ENCODE measurements at places on chromosomes 16 and 17.

GRCh38 chr17:55742272-55743102 is 8.4 kb upstream of the PCTP start:
- no peak for DNase-seq

DNA sequence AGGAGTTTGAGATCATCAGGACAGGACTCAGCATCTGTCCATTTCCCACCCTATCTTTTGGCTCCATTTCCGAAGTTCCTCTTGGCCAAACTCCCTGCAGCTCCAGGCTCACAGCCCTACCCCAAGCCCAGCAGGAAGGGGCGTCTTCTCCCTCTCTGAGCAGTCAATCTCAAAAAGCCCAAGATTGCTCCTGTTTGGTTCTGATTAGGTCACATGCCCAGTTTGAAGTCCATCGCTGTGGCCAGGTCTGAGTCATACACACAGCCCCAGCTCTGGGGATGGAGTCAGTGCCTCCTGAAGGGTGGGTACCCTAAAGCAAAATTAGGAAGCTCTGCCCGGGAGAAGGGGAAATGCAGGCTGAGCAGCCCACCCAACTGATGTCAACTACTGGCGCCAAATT is 23.9 kb downstream of the SNX20 start:
- DNase-seq: no peak

- DNase-seq: no peak
Measured at GRCh38 chr16:51210087-51210486, 59.0 kb upstream of the SALL1 start.

DNA sequence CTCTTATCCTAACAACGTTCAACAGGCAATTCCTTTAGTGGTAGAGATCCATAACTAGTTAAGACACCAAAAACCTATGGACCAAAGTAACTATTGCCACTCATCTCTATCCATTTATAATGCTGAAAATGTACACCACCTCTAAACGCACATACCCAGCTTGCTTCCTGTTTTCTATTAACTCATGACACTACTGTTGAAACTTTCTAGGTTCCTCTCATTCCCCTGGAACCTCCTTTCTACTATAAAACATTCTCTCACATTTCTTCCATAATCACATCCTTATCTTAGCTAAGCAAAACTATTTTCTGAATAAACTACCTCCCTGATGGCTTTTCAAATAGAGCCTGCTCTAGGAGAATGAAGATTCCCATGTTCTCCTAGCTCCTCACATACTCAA is 42.9 kb upstream of the KSR1 start:
- no peak for DNase-seq

DNA sequence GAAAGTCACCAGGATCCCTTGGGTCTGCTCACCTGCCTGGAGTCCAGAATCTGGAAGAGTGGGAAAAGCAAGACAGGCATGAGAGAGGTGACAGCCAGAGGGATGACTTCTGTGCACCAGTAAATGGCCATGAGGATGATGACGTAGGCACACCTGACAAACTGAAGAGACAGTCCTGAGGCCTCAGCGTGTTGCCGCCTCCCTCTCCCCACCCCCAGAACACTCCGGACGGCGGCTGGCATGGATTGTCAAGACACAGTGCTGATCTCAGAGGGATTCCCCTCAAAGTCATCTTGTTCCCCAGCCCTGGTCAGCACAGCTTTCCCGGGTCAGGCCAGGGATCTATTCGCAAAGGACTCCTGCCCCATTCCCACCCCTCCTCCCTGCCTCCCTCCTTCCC is 6.2 kb downstream of the SLC13A5 start:
- DNase-seq: no peak

DNA sequence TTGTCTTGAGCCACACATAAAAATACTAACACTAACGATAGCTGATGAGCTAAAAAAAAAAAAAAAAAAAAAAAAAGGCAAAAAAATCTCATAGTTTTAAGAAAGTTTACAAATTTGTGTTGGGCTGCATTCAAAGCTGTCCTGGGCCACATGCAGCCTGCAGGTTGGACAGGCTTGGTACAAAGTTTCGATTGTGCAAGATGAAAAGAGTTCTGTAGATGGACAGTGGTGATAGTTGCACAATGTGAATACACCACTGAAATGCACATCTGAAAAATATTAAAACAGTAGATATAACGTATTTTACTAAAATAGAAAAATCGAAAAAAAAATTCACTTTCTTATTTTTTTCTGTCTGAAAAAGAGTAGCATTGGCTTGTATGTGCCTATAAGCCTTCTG is 42.9 kb downstream of the AMFR start:
- DNase-seq: no peak

- DNase-seq: no peak
Measured at GRCh38 chr16:65392806-65393565, 271.1 kb upstream of the CDH11 start.

DNA sequence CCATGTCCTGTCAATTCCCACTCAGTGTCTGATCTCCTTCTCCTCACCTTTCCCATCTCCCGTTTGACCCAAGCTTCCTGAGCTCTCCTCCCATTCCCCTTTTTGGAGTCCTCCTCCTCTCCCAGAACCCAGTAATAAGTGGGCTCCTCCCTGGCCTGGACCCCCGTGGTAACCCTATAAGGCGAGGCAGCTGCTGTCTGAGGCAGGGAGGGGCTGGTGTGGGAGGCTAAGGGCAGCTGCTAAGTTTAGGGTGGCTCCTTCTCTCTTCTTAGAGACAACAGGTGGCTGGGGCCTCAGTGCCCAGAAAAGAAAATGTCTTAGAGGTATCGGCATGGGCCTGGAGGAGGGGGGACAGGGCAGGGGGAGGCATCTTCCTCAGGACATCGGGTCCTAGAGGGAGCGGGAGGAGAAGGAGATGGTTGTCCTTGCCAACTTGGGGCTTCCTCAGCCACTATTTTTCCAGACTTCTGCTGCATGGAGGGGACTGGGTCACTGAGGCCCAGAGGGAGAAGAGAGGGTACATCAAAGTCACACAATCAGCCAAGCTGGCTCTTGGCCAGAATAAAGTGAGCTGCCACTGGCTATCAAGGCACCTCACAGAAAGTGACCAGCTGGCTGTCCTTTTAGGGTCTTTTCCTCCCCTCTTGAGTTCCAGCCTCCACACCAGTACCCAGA is 1.9 kb upstream of the TBC1D10B start:
- DNase-seq: no peak

DNA sequence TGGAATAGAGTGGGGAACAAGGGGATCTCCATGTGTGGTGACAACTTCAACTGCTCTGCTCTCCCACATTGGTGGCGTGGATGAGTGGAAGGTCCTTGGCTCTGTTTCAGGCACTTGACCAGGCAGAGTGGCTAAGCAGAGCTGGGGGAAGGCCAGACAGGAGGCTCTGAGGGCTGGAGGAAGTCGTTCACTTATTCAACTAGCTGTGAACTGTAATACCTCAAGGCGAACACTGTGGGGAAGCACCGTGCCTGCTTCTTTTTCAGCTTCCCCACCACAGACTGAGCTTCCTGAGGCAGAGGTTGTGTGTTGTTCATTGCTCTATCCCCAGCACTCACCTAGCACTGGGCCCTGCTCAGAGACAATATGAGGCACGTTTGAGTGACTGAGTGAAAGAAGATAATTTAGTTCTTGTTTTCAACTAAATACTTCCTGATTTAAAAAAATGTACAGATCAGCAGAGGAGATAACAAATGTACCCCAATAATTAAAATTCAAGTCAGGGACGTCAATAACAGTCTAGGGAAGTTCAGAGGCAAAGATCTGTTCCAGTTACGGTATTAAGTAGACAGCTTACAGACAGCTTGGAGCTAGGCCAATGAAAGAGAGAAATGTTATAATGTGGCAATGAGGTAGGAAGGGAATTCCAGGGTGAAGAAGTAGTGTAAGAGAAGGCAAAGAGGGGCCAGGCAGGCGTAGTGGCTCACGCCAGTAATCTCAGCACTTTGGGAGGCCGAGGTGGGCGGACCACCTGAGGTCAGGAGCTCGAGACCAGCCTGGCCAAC is 34.7 kb downstream of the MYO18A start:
- no peak for DNase-seq

GRCh38 chr16:52068447-52069074 is 478.4 kb downstream of the TOX3 start:
- no peak for DNase-seq

- peak; percentile 3 for DNase-seq
Measured at GRCh38 chr17:73710095-73710592, 65.9 kb upstream of the SDK2 start.

DNA sequence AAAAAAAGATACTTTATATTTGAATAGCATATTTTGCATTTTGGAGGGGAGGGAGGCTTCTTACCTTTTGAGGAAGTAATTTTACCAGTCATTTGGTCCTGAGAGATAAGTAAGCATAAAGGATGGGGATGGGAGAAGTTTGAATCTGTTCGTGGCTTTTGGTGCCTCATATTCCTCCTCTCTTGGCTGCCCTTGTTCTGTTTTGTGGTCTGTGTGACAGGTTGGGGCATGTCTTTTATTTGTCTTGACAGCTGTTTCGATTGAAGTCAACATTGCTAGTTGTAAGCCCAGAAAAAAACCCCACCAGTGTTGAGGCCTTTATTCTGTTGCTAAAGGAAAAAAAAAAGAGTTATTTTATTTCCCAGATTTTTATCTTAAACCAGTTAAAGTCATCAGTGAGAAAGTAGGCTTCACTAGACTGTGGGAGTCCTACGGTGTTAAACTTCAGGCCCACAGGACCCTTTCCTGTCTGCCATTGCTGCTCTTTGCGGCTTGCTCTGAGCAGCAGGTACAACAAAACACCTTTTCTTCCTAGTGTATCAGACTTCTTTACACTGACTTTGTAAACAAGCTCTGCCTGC is 11.4 kb downstream of the SLC7A6 start:
- DNase-seq: no peak

GRCh38 chr16:49049191-49049590 is 232.4 kb downstream of the CBLN1 start:
- DNase-seq: no peak

- no peak for DNase-seq
Measured at GRCh38 chr17:57377094-57377493, 120.8 kb downstream of the MSI2 start.

GRCh38 chr16:29820271-29820701 is at the start of gene MVP:
MVP (plus strand) TSS chr16:29820462; CDS start chr16:29830550, 10,088 bp downstream.
- DNase-seq: no peak

DNA sequence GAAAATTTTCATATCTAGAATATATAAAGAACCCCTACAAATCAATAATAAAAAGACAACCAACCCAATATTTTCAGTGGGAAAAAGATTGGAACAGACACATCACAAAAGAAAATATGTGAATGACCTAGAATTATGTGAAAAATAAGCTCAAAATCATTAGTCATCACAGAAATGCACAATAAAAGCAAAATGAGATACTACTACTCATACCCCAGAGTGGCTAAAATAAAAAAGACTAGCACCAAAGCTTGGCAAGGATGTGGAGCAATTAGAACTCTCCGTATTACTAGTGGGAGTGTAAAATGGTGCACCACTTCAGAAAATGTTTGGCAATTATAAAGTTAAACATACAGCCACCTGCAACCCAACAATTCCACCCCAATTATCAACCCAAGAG is 48.0 kb upstream of the CDH5 start:
- no peak for DNase-seq

DNA sequence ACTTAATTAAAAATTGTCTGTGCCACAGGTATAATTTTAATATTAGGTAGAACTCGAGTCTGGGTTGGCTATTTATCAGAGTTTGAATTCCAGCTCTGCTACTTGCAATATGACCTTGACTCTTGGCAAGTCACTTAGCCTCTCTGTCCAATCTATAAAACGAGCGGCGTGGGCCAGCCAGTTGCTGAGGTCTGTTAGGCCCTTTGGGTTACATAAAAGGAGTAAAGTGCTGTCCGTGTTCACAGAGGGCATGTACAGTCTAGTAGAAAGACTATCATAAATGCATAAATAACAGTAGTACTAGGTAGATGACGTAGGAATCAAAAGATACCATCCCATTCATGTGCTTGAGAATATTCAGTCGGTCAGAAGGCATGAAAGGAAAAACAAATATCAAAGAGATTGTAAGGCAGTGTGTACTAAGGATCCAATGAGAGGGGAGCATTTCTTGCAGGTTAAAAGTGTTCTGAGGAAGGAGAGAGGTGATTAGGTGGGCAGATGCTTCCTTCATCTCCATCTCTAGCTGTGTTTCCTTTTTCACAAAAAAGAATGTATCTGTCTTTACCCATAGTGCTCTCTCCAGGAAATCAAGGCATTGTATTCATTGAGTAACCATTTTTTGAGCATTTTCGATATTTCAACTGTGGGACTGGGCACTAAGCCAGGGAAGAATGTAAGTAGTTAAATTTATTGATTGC is 2.4 kb downstream of the TNRC6A start:
- no peak for DNase-seq

DNA sequence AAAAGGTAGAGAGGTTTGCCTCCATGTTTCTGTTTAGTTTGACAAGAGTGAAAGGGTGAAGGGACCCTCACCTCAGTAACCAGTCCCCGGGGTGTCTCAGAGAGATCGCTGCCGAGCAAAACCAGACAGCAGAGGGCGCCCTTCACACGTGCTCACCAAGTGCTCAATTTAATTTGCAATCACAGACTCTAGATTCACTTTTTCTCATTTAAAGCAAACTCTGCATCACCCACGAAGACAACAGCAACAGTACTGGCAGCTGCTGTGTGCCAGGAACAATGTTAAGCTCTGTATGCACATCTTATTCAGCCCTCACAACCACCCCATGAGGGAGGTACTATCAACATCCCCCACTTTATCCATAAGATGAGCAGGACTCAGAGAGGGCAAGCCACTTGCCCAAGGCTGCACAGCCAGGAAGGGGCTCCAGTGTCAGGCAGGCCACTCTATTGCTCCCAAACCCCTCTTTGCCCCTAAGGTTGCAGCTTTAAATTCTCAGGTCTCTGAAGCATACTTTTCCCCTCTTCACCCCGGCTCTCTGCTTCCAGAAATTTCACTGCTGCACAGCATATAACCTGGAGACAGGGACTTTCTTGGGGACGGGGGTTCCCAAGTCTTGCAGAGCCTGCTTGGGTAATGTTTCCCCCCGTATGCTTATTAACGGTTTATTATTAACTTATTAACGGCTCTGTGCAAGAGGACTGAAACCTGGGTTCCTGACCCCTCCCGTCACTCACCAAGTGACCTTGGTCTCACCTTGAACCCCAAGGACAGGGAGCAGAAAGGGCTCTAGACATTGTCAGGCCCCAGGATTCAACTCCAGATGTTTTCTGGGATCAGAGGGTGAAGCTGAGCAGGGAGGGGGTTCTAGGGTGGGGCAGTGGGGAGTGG is 70.9 kb downstream of the CNGB1 start:
- peak; percentile 36 for DNase-seq

DNA sequence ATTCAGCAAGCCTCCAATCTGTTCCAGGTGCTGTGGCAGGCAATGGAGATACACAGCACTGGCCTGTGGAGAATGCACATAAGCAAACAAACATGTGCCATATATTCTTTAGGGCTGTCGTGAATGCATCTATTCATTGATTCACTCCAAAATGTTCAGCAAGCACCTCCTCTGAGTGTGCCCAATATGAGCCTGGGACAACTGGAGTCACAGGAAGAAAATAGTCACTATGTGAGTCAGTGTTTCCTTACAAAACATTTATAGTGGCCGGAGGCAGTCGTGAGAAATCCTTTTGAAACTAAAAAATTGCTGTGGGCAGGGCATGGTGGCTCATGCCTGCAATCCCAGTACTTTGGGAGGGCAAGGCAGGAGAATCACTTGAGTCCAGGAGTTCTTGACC is 310.1 kb downstream of the CA10 start:
- DNase-seq: no peak

- no peak for DNase-seq
Measured at GRCh38 chr17:30187573-30187972, 47.9 kb downstream of the SLC6A4 start.

All from glomerular endothelial cell (primary cell).